ENCODE measurements at places on chromosomes 12 and 14.

DNA sequence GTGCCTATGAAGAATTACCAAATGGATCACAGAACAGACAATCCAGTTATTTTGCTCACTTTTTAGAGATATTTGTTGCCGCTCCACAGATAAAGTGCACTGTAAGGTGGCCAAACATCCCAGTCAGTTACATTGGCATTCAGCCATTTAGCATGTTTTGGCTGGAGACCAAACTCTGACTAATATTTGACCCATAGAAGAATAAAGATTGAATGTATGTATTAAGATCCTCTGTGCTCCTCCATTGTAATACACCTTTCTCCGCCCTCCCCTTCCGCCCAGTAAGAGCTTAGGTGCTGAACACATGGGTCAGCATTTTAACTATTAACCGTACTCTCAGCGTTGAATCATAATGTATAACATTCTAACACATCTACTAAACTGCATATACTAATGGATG lies 163.4 kb downstream of the ANO6 start:
- no peak for DNase-seq

DNA sequence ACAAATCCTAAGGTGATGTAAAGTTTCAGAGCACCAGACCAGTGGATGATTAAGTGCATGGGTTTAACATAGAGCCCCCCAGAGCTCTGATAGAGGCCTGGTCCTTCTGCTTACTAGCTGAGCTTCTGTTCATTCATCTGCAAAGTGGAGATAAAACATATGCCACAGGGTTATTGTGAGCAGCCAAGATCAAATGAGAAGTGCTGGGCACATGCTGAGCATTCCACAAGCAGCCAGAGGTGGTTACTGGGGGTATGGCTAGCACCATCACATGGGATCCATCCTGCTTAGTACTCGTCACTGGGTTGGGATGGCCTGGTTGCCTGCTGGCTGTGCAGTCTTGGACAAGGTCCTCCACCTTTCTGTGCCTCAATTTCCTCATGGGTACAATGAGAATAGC lies 18.0 kb upstream of the SMUG1 start:
- DNase-seq = no peak

- no peak for DNase-seq
Observed at GRCh38 chr12:109670731-109671130, 42.9 kb upstream of the FAM222A start.

DNA sequence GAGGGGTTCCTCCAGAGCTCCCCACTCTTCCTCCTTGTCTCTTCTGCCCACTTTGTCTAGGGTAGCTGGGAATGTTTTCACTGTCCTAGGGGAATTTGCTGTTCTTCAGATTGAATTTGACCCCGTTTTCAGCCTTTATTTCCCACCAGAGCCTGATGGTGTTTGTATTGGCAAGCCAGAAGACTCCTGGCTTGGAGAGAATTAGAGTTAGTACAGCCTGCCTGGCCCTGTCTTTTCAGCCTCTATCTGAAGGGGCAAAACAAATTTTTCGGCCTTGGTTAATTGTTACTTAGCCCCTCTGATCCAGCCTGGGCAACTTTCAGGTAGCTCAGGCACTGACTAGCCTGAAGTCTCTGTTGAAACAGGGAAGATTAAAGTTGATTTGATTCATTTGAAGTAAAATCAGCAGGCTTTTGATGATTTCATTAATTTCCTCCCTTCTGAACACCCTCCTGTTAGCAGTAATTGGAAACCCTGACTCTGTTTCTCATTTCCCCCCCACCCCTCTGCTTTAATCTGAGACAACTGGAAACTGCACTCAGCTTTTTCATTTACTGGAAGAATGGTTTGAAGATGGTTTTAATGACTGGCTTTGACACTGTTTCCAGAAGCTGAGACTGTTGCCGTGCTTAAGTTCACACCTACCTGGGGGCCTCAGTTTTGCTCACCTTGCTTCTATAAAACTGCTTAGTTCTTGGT lies 63.3 kb downstream of the SUSD6 start:
- no peak for DNase-seq

DNA sequence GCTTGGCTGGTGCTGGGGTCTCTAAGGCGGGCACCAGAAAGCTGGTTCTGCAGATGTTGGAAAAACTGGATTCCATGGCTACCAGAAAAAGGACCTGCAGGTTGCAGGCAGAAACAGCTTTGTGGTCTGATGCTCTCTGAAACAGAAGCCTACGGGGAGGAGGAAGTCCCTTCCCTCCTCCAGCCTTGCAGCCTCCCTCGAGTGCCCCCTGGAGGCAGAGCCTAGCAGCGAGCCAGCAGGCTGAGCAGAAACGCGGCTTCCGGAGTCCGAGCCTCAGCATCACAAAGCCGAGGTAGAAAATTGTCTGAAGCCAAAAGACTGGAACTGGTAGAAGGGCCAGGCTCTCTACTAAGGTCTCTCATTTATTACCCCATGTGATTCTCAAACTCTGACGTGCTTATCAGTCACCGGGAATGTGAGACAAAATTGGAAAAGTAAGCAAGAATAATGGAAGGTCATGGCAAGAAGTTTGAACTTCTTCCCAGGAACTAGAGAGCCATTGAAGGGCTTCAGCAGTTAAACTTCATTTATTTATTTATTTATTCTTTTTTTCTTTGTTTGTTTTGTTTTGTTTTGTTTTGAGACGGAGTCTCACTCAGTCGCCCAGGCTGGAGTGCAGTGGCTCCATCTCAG lies 82.2 kb upstream of the CPSF6 start:
- DNase-seq = peak; percentile 88

- DNase-seq = no peak
Observed at GRCh38 chr14:35949920-35950513, 123.9 kb downstream of the BRMS1L start.
